ENCODE measurements at places on chromosomes 2 and 18.
A peak's percentile ranks its signal among the peaks of the same experiment; 100 is the strongest.

GRCh38 chr2:188519136-188519535 is 227.5 kb downstream of the GULP1 start:
- no peaks in the 10 kb centered on the region for H3K27me3 ChIP-seq
- DNase-seq = no peak
- no peak overlapping the region for H3K4me3 ChIP-seq
- H3K27ac ChIP-seq = no peak overlapping the region

DNA sequence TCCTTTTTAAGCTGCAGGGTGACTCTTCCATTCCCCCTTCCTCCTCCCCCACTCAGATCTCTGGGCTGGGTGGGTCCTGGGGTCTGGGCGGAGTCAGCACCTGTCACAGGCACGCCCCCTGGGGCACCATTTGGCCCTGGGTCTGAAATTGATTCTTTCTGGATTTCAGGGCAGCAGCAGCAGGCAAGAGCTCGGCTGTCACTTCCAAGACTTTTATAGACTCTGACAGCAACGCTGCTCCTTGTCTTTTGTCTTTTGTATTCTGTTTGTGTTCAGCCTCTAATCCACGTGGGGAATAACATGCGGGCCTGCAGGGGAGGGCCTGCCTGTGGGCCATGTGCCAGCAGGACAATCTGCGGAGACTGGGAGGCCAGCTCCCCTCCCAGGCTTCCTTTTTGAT is 3.9 kb downstream of the BOD1L2 start:
- H3K36me3 ChIP-seq = no peaks in the 10 kb centered on the region
- peaks cover 9% of the 10 kb centered on the region for H3K27me3 ChIP-seq
- peak; percentile 6 for DNase-seq
- no peak overlapping the region for H3K27ac ChIP-seq
- H3K4me1 ChIP-seq = peaks cover 43% of the 10 kb centered on the region

DNA sequence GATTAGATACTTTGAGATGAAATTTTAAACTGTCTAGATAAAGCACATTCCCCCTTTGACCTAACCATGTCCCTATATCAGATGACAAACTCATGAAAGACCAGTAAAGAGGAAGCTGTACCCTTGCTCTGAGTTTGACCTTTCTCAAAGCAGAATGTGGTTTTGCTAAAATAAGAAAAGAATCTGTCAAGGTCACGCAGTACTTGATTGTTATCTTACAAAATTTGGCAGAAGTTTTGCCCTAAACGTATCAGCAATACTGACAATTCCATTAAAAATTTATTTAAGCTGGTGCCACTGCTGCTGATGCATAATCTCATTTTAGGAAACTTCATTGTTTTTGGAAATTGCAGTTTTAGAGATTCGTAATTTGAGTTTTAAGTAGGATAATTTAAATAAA is 31.2 kb upstream of the GALM start:
- H3K27me3 ChIP-seq = no peaks in the 10 kb centered on the region
- H3K36me3 ChIP-seq = peaks cover 3% of the 10 kb centered on the region
- H3K4me1 ChIP-seq = no peaks in the 10 kb centered on the region
- H3K27ac ChIP-seq = no peak overlapping the region
- DNase-seq = no peak

- no peak overlapping the region for H3K27ac ChIP-seq
- DNase-seq = no peak
- no peaks in the 10 kb centered on the region for H3K36me3 ChIP-seq
Observed at GRCh38 chr2:74407682-74408081, 13.7 kb downstream of the C2orf81 start.

GRCh38 chr2:37683241-37683640 is 11.8 kb upstream of the CDC42EP3 start:
- DNase-seq = no peak
- H3K36me3 ChIP-seq = no peaks in the 10 kb centered on the region
- no peak overlapping the region for H3K27ac ChIP-seq
- no peaks in the 10 kb centered on the region for H3K27me3 ChIP-seq

GRCh38 chr18:37565101-37565976 is at the start of gene CELF4:
TSS of gene CELF4 (minus strand) at chr18:37565798.
- peaks cover 7% of the 10 kb centered on the region for H3K4me1 ChIP-seq
- no peaks in the 10 kb centered on the region for H3K36me3 ChIP-seq
- DNase-seq = peak; percentile 33
- peak within 1 kb of the TSS; percentile 91 for H3K4me3 ChIP-seq
- H3K27ac ChIP-seq = peak within 1 kb of the TSS; percentile 70

GRCh38 chr2:177731384-177731783 is 338.8 kb downstream of the AGPS start:
- H3K36me3 ChIP-seq = peaks cover 4% of the 10 kb centered on the region
- H3K4me1 ChIP-seq = peaks cover 30% of the 10 kb centered on the region
- no peak overlapping the region for H3K4me3 ChIP-seq
- H3K27ac ChIP-seq = no peak overlapping the region
- DNase-seq = no peak
- peaks cover 4% of the 10 kb centered on the region for H3K27me3 ChIP-seq

DNA sequence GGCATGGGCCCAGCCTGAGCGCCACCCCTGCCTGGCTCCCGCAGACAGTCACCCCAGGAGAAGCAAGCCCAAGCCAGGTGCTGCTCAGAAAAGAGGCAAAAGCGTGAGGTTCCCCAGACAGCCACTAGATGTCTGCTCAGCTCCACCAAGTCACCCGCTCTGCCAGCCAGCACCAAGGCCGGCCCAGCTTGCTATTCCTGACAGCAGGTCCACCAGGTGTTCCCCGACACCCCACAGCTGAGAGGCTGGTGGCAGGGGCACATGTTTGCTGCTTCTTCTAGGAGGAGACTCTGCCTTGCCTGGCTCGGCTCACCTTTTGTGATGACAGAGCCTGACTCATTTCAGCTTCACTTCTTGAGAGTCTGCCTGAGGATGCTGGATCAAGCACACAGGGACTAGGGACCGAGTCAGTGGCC is 206.7 kb downstream of the MGAT5 start:
- no peak overlapping the region for H3K4me3 ChIP-seq
- DNase-seq = peak; percentile 50
- peaks cover 27% of the 10 kb centered on the region for H3K36me3 ChIP-seq
- peaks cover 14% of the 10 kb centered on the region for H3K27me3 ChIP-seq
- no peak overlapping the region for H3K27ac ChIP-seq

DNA sequence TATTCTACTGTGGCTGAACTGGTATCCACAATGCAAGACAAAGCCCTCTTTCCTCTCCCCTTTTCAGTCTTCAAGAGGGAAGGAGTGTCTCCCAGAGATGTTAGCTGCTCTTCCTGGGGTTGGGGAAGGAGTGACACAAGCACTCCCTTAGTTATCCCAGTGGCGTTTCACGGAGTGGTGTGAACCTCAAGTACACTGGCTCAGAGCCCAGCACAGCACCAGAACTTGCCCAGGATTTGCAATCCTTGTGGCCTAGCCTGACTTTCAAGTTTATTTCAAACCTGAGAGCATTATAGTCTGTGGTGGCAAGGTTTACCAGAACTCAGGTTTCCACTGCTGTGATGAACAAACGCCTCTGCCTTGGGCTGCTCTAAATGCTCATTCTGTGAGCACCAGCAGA is 162.5 kb downstream of the CCDC102B start:
- no peaks in the 10 kb centered on the region for H3K27me3 ChIP-seq
- H3K36me3 ChIP-seq = no peaks in the 10 kb centered on the region
- no peak overlapping the region for H3K27ac ChIP-seq
- DNase-seq = no peak
- no peaks in the 10 kb centered on the region for H3K4me1 ChIP-seq

DNA sequence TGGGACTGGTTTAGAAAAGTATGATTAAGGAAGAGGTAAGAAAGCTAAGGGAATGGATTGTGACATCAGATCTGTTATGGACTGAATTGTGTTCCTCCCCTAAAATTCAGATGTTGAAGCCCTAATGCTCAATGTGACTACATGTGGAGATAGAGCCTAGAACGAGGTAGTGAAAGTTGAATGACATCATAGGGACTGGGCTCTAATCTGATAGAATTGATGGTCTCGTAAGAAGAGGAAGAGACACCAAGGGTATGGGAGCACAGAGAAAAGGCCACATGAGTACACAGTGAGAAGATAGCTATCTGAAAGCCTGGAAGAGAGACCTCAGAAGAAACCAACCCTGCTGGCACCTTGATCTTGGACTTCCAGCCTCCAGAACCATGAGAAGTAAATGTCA is 178.3 kb downstream of the TRIB2 start:
- DNase-seq = no peak
- H3K4me3 ChIP-seq = no peak overlapping the region
- no peaks in the 10 kb centered on the region for H3K27me3 ChIP-seq
- no peak overlapping the region for H3K27ac ChIP-seq
- H3K36me3 ChIP-seq = no peaks in the 10 kb centered on the region

DNA sequence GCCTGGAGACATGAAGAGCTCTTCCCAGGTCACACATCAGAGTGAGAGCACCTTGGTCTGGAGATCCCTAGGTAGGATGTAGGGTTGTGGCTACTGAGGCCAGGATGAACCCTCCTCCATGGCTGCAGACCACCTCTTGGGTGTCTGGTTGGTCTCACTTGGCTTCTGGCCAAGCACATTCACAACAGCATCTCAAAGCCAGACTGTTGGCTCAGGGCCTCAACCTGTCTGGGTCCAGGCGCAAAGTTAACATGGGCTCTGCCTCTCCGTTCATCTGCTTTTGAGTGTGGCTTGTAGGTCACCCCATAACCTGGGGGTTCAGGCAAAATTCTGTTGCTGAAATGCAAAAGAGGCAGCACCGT is 40.1 kb downstream of the RHOB start:
- H3K4me3 ChIP-seq = no peak overlapping the region
- no peak for DNase-seq
- H3K27ac ChIP-seq = no peak overlapping the region
- peaks cover 4% of the 10 kb centered on the region for H3K27me3 ChIP-seq

DNA sequence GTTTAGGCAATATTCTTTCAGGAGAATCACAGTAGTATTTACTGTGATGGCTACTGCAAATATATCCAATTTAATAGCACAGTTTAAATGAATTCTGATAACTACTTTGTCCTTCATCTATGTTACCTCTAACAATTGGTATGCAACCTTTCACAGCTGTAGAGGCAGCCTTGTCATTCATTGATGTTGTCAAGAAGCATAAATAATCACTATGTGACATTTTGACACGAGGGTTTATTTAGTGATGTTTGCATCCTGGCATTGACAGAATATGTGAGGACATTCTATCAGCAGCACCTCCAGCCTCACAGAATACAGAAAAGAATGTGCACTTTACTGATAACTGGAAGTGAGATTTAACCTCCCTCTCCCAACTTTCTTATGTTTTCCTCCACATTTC is 9.3 kb upstream of the KCNJ3 start:
- no peak overlapping the region for H3K4me3 ChIP-seq
- H3K4me1 ChIP-seq = no peaks in the 10 kb centered on the region
- no peak overlapping the region for H3K27ac ChIP-seq
- no peak for DNase-seq

GRCh38 chr2:212264187-212264586 is 274.4 kb downstream of the ERBB4 start:
- H3K4me1 ChIP-seq = no peaks in the 10 kb centered on the region
- H3K27ac ChIP-seq = no peak overlapping the region
- DNase-seq = no peak
- no peaks in the 10 kb centered on the region for H3K27me3 ChIP-seq
- no peak overlapping the region for H3K4me3 ChIP-seq

DNA sequence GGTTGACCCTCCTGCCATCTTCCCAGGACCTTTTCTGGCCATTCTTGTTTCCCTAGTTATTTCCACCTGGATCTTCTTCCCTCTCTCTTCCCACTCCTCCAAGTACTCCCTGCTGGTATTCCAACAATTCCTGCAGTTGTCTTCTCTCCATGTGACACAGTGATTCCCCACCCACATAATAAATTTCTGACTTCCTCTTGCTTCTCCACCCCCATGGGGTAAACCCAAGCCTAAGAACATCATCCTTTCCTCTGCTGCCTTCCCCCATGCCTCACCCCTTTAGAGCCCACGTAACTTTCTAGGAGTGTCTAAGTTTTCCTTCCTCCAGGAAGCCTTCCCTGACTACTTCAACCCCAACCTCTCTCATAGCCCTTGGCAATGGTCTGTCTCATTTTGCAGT is 72.6 kb downstream of the CELF4 start:
- peak overlapping the region; percentile 18 for H3K27ac ChIP-seq
- peaks cover 16% of the 10 kb centered on the region for H3K27me3 ChIP-seq
- H3K4me1 ChIP-seq = peaks cover 40% of the 10 kb centered on the region
- no peak for DNase-seq

DNA sequence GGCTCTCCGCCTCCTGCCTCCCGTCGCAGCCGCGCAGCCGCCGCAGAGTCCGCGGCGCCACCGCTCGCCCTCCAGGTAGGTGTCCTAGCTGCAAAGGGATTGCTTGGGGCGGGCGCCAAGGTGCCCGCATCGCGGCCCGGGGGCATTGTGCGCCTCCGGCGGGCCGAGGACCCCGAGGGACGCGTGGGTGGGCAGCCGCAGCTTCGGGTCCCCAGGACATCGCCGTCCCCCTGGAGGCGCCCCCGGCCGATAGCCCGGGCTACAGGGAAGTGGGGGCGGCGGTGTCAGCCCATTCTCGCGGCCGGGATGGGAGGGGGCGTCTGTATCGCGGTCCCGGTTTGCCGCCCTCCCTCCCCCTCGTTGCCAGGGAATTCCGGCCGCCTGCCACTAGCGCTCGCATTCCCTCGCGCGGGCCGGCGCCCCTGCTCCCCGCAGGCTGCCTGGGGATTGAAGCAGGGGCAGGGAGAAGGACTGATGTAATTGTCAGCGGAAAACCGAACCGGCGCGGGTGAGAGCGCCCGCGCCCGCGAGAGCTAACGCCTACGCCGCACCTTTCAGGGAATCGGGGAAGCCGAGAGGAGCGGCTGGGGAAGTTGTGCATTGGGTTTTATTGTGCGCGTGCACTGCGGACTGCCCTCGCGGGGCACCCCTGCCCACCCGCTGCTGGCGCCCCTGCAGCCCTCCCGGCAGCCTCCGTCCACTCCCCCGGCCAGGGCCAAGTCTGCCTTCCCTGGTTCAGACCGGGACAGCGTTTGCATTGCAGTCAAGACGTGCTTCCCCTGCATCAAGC is 483 bp downstream of the OSBPL6 start:
- H3K36me3 ChIP-seq = no peaks in the 10 kb centered on the region
- DNase-seq = peak; percentile 59
- peaks cover 9% of the 10 kb centered on the region for H3K4me1 ChIP-seq
- peak overlapping the region; percentile 90 for H3K4me3 ChIP-seq

DNA sequence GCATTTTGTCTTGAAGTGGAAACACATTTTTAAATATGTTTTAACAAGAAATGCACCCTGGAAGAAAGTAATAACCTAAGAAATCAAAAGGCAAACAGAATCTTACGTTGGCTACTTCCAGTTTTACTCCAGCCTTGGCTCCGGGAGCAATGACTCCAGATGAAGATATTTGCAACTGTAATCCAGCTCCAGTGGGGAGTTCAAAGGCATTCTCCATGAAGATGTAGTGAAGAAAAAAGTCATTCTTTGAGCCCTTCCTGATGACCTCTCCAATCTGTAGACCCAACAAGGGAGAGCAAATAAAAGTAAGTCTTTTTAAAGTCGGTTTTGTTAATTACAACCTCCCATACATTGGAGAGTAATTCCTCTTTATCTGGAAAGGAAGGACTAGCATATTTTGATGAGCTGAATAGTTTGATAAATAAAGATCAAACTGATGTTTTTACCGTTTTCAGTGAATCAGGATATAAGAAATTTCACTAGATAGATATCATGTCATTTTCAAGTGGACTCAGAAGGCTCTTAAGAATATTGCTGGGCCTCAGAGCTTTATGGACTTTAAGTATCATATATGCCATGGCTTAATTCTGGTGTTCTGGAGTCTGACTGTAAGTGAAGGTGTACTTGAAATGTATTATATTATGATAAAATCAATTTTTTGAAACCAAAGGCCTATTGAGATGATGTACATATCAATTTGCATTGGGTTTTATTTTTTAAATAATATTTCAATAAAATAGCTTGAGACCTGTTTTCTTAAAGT is 20.3 kb downstream of the APOB start:
- no peak for DNase-seq
- H3K36me3 ChIP-seq = peaks cover 26% of the 10 kb centered on the region
- H3K4me3 ChIP-seq = no peak overlapping the region

Measured in endothelial cell (in vitro differentiated cells).